Spleen (tissue), 13 donors: ENCODE measurements at places on chromosomes 7 and 10. TPM values are rescaled to one million over a fixed set of nuclear protein-coding genes. Genes with fewer than 3 reads are reported as not detected.

ZYX gene
- total RNA-seq: 197 TPM

TASOR2 gene
- total RNA-seq: 72.6 TPM

SUN3 gene
- total RNA-seq: not detected

GNB2 gene
- total RNA-seq: 278 TPM

MACC1 gene
- 10.6 TPM for total RNA-seq

PFKP gene
- 49.2 TPM for total RNA-seq

GPER1 gene
- total RNA-seq: 7.9 TPM

ZNF777 gene
- total RNA-seq: 9.8 TPM

C10orf71 gene
- total RNA-seq: not detected
